ENCODE measurements at places on chromosomes 1 and 21.
A peak's percentile ranks its signal among the peaks of the same experiment; 100 is the strongest.

- H3K27ac ChIP-seq = peak overlapping the region; percentile 90
- no peaks in the 10 kb centered on the region for H3K36me3 ChIP-seq
- no peaks in the 10 kb centered on the region for H3K27me3 ChIP-seq
- peaks cover 69% of the 10 kb centered on the region for H3K4me1 ChIP-seq
- peak; percentile 80 for DNase-seq
Measured at GRCh38 chr1:225813214-225813964, 3.5 kb downstream of the EPHX1 start.

- no peaks in the 10 kb centered on the region for H3K27me3 ChIP-seq
- no peak for DNase-seq
- H3K4me1 ChIP-seq = no peaks in the 10 kb centered on the region
Measured at GRCh38 chr21:35352066-35352770, 303.1 kb upstream of the RUNX1 start.

- no peaks in the 10 kb centered on the region for H3K4me1 ChIP-seq
- H3K27me3 ChIP-seq = no peaks in the 10 kb centered on the region
- H3K4me3 ChIP-seq = no peak overlapping the region
- no peak for DNase-seq
Measured at GRCh38 chr1:33119532-33120217, 38.7 kb downstream of the AZIN2 start.

DNA sequence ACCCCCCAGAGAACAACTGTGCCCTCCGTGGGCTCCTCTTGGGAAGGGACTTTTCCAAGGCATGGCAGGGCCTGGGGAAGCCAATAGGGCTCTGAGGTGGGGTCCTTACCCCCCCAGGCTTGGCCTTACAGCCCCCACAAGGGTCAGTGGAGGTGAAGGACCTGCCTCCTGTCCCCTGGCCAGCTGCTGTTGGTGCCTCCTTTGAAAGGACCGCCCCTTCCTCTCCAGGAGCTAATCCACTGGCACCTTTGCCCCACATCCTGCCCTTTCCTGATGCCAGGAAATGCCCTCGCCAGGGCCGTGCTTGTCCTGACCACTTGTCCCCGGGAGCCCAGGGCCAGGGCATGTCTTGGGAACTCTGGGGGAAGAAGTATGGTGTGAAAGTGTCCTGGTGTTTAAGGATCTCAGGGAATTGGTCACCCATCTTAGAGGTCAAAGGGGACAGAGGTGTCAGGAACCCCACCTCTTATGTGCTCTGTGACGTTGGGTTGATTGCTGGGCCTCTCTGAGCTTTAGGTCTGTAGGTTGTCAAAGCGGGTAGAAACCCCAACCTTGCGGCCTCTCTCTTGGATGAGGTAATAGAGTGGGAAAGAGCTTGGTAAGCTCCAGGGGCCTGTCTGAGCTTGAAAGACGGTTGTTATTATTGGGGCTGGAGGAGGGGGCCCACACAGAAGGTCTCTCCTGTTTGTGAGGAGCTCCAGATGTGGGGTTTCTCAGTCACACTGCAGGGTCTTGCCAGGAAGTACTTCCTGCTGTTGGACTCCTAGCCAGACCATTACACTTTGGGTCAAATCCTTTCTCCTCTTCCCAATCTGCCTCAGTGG is 2.8 kb downstream of the KCNQ4 start:
- no peaks in the 10 kb centered on the region for H3K27me3 ChIP-seq
- no peaks in the 10 kb centered on the region for H3K36me3 ChIP-seq
- H3K4me3 ChIP-seq = no peak overlapping the region
- H3K4me1 ChIP-seq = peaks cover 12% of the 10 kb centered on the region

DNA sequence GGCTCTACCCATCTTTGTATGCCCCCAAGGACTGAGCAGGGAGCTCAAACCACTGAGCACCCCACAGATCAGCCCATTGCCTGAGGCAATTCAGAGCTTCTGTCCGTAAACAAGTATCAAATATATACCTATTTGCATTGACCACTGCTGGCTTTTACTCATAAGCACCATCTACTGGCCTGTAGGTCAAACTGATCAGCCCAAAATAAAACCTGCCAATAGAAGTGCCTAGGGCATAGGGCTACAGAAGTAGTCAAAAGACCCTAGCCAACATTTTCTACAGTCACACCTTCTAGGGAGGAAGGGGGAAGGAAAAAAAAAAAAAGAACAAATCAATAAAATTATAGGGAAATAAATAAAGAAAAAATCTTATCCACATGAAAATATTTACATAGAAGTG is 5.3 kb upstream of the LCE3D start:
- H3K27ac ChIP-seq = no peak overlapping the region
- DNase-seq = no peak
- no peak overlapping the region for H3K4me3 ChIP-seq
- H3K4me1 ChIP-seq = no peaks in the 10 kb centered on the region

GRCh38 chr1:98766255-98766654 is 104.7 kb downstream of the SNX7 start:
- no peaks in the 10 kb centered on the region for H3K27me3 ChIP-seq
- no peaks in the 10 kb centered on the region for H3K4me1 ChIP-seq
- no peak overlapping the region for H3K27ac ChIP-seq
- DNase-seq = no peak
- no peaks in the 10 kb centered on the region for H3K36me3 ChIP-seq
- no peak overlapping the region for H3K4me3 ChIP-seq

- H3K4me3 ChIP-seq = no peak overlapping the region
- H3K4me1 ChIP-seq = no peaks in the 10 kb centered on the region
- no peak for DNase-seq
- no peaks in the 10 kb centered on the region for H3K36me3 ChIP-seq
- no peak overlapping the region for H3K27ac ChIP-seq
Measured at GRCh38 chr1:187408212-187409004, 579.7 kb downstream of the PLA2G4A start.

Data from psoas muscle (tissue), 8 donors.